RCC 7860 (cell line): ENCODE measurements at places on chromosomes 1 and 21.

- peak; percentile 71 for DNase-seq
Measured at GRCh38 chr1:203197625-203198024, 11.1 kb upstream of the CHI3L1 start.

- no peak for DNase-seq
Measured at GRCh38 chr1:44328671-44329416, 26.2 kb downstream of the ERI3 start.

GRCh38 chr21:41091616-41092015 lies 76.3 kb upstream of the BACE2 start:
- DNase-seq: no peak

GRCh38 chr1:67956116-67956515 lies 94.3 kb downstream of the DIRAS3 start:
- DNase-seq: no peak

GRCh38 chr1:153963850-153964331 lies 554 bp upstream of the SLC39A1 start:
- DNase-seq: peak; percentile 44

- peak; percentile 96 for DNase-seq
Measured at GRCh38 chr1:18480315-18481189, at the start of gene KLHDC7A. Gene KLHDC7A (plus strand): TSS chr1:18480930. CDS start chr1:18480982, 52 bp downstream.

GRCh38 chr1:14424325-14425002 lies 174.0 kb upstream of the KAZN start:
- DNase-seq: no peak

GRCh38 chr1:101000131-101000873 lies 25.3 kb downstream of the DPH5 start:
- DNase-seq: no peak

DNA sequence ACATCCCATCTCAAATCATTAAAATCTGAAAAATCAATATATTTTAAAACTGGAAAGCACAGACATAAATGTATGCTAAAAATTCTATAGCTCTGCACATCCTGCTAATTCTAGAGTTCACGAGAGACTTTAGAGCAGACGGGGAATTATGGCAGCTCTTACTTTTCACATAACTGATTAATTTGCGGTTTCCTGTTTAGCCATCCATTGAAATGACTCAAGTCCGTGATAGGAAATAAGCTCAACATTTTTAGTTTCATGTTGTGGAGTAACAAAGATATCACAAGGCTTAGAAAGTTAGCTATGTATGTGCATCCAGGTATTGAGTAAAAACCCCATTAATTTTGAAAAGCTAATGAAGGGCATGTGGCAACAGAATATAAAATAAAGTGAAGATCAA lies 123.2 kb downstream of the SMYD2 start:
- DNase-seq: peak; percentile 86

DNA sequence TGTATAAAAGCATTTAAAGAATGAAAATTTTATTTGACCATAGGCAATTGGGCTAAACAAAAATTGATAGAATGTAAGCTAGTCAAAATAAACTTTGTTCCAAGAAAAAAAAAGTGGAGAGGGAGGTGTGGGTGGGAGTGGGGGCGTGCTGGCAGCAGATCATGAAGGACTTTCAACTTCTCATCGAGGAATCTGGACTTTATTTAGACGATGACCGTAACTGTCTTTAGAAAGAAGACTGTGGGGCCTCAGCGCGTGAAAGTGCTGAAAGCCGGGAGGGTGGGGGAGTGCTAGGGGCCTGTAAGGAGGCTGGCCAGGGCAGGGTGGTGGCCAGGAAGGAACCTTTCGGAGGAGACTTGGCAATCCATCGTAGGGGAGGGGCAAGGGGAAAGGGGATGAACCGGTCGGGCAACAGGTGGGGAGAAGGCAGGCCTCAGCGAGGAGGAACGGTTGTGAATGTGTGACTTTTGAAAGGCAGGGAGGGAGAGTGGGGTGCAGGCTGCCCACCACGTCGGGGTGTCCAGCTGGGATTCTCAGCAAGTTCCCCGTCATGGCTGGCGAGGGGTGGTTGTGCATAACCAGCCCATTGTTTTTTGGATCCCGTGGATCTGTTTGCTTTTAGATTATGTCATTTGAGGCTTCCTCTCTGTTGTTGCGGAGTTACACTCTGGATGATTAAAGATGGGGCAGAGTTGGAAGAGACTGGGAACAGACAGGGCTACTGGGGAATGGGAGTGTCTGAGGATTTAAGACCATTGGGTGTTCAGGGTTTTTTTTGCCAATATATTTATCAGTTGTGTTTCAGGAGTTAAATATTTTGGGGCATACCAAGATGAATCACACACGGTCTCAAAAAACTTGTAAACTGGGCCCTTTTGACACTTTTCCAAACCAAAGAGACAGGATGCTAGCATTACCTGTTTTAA lies 35.5 kb downstream of the HUNK start:
- no peak for DNase-seq

DNA sequence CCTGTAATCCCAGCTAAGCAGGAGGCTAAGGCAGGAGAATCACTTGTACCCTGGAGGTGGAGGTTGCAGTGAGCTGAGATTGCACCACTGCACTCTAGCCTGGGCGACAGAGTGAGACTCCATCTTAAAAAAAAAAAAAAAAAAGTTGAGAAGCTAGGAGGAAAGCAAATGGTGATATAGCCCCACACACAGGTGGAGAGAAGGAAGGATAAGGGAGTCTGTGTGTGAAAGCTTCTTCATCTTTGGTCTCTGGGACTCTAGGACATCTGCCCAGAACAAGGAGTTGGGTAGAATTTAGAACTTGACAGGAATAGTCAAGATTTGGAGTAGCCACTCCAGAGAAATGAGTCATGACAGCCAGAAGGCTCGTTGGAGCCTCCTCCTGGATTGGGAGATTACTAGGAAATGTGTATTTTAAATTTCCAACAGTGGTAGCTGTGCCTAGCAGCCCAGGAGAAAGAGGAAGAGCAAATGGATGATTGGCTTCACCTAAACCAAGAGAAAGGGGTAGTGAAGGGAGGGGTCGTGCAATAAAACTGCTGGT lies 19.9 kb downstream of the NPL start:
- no peak for DNase-seq

- no peak for DNase-seq
Measured at GRCh38 chr1:230753191-230753585, 6.0 kb downstream of the CAPN9 start.

GRCh38 chr1:8370046-8370881 lies 52.4 kb downstream of the SLC45A1 start:
- DNase-seq: no peak

DNA sequence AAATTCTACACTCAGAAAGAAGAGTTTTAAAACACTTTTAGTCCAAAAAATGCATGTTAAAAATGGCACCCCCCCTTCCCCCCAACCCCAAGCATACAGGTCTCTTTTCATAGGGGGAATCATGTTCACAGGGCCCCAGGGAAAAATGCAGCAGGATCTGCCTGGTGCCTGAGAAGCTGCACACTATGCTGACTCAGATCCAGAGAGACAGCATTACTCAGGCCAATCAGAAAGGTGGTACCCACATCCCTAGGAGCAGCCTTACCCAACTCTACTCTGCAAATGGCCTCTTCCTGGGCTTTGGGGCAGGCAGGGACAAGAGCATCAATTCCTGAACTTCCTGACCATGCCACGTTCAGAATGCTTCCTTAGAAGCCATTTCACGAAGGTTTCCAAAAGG lies 119.0 kb downstream of the HIVEP3 start:
- no peak for DNase-seq

DNA sequence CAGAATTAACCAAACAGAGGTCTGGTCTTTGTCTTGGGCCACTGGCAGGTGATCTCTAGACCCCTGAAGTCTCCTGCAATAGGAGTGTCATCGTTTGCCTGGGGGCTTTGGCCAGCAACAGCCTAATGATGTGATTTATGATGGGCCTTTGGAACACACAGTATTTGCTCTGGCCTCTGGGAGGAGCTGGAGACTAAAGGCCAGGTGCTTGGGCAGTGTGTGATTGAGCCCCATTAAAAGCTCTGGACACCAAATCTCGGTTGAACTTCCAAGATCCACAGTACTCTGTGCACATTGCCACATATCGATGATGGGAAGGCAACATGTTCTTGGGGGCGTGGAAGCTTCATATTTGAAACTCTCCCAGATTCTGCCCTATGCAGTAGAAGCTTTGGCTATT lies 32.0 kb upstream of the TLR5 start:
- no peak for DNase-seq

DNA sequence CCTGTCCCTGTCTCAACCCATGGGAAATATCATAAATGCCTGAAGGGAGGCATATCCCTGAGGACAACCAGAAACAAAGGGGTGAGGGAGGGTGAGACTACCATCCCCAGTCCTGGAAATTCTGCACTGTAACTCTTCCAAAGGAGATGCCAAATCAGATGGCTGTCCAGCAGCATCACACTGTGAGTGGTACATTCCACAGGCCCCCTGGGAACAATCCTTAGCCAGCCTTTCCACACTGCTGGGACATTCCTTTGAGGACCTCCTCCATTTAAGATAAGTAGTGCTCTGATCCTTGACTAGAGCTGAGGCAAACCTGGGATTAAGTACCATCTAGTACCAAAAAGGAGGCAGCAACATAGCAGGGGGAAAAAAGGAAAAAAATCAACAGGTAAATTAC lies 10.7 kb downstream of the IVL start:
- no peak for DNase-seq

DNA sequence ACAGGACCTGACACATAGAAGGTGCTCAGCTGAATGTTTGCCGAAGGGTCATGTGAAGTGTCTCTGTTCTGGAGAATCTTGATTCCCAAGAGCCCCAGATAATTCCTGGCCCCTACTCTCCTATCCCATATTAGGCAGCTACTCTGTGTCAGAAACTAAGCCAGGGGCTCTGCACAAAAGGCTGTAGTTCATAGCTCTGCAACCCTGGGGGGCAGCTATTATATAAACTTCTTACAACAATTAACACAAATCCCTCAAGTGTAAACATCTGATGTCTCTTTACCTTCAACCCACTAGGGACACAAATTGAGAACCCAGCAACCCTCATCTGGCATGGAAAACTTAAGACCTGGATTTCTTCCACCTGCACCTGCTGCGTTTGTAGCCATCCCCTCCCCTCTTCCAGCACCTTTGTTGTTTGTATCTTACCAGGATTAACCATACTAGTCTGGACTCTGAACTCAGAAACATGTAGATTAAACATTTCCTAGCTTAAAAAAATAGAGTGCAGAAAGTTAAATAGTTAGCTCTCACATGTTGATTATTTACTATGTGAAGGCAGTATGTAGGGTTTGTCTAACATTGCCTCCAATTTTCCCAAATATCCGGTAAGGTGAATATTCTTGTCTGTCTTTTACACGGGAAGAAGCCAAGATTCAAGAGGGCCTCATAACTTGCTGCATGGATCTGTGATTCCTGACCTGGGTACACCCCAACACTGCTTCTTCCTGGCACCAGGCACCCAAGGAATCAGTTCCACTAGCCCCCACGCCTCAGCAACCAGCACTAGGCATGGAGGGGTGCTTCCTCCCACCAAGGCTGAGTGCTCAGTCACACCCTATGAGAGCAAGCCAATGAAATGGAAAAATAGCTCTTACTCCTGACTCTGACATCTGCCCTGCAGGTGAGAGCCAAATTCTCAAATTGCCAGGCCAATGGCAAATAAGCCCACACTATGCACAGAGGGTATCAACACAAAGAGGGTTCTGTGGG lies 220.7 kb upstream of the HOOK1 start:
- DNase-seq: no peak

- no peak for DNase-seq
Measured at GRCh38 chr1:119962296-119962968, 66.1 kb upstream of the ADAM30 start.

DNA sequence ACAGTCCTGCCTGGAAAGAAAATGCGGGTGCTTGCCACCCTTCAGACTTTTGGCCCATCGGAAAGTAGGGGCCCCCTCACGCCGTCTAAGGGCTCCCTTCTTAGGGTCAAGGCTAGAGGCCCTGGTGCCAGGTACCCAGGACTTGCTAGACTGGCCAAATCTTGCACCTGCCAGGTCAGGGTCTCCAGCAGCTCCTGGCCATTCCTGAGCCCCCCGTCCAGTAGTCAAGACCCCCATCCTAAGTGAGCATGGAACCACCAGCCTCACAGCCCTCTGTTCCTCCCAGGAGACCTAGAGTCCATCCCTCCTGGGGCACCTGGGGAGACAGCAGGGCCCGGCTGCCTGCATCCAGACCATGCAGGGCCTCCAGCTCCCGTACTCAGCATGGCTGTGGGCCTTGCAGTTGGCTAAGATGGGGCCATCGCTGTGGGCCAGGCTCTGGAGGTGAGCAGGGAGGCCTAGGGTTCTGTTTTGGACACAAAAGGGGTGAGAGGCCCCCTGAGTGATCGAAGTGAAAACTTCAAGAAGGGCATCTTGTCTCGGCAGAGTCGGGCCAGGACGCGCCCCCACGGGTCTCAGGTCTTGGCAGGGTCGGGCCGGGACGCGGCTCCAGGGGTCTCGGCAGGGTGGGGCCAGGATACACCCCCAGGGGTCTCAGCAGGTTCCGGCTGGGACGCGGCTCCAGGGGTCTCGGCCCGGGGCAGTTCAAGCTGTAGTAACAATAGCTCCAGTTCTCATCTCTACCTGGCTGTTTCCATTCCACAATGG lies 5.9 kb downstream of the FNDC10 start:
- no peak for DNase-seq

DNA sequence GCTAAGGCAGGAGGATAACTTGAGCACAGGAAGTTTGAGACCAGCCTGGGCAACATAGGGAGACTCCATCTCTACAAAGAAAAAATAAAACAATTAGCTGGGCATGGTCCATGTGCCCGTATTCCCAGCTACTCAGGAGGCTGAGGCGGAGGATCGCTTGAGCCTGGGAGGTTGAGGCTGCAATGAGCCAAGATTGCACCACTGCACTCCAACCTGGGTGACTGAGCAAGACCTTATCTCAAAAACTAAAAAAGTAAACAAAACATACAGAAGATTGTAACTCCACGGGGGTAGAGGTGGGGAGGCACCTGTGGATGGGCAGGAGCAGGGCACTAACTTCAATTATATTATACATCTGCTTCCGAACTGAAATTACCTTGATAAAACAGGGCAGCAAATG lies 4.6 kb downstream of the S100B start:
- no peak for DNase-seq

DNA sequence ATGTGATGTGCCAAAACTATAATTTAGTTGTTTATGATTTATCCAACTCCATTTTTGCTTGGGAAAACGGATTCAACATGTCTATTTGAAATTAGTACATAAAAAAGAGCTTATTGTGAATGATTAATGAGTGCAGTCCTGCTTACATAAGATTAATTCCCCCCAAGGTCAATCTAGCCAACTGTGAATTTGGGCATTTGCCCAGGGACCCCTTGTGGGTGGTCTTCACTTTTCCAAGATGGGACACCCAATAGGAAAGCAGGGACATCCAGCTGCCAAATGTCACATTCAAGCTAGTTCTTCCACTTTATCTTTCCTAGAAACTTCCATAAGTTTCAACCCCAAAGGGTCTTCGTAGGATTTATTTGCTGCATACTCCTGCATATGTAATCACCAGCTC lies 362.4 kb upstream of the PKN2 start:
- DNase-seq: no peak

DNA sequence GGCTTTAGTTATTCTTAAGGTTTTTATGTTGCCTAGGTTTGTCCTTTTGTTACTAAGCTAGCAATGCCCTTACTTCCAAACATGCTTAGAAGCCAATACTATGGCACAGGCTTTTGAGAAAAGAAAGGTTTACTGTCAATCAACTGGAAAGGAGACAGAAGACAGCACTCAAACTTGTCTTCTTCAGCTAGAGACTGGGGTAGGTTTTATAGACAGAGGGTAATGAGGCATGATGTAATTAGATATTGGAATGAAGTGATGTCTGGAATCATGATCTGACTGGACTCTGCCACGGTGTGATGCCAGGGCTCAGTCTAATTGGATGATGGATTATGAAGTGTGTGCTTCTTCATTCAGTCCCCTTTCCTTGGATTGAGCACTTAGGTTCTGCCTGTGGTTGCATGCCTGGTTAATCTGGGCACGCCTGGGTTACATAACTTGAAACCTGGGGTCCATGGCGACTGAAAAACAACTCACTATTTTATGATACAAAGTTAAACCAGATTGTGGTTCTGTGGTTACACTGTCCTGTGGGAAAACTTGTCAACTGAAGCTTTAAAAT lies 625.8 kb downstream of the BRINP3 start:
- DNase-seq: peak; percentile 70
